Stimulated activated CD8-positive, alpha-beta memory T cell treated with anti-CD3 and anti-CD28 coated beads, Interleukin-7, amount 100 ng/mL, for 1 hour (primary cell): ENCODE measurements at places on chromosomes 6 and 20.

DNA sequence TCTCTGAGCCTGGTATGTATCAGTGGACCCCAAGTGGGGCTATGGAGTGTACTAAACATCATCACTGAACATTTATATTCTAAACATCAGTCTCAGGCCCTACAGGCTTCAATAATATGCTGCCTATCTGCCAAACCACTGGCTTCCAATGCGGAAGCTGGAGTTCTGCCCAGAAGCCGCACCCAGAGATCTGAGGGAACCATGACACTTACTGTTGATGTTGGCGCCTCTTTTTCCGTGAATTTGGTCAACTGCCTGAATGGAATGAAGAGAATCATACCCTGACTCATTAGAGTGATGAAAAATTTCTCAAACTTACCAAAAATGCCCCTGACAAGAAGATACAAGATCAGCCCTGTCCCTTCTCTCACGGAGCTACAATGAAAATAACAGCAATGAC, 66.2 kb downstream of the SLC22A23 start:
- DNase-seq = no peak

- DNase-seq = no peak
Measured at GRCh38 chr6:137210903-137211302, 8.3 kb downstream of the IFNGR1 start.

DNA sequence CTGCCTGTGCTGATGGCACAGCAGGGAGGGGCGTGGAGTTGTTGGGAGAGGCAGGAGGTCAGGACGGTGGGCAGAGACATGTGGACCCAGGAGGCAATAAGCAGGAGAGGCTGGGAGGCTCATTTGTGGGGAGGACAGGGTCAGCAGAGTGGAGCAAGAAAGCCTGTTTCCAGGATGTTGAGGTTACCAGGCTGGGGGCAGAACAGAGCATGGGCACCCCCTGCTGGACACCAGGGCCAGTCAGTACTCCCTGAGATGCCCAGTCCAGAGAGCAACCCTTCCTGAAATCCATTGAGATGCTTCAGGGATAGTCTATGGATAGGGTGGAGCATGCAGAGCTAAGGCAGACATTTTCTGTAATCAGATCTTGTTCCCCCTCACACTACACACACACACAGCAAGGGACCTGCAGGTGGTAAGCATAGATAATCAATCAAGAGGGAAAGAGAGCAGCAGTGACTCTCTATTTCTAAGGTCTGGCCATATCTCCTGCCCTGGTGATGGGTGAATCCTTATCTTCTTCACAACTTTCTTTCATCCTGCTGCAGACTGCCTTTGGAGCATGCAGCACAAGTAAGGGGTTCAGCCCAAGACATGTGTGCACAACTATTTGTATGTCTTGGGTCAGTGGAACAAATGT, 41.7 kb downstream of the MOCS1 start:
- DNase-seq = no peak

GRCh38 chr6:149397384-149397783, 2.7 kb upstream of the SUMO4 start:
- no peak for DNase-seq

- DNase-seq = no peak
Measured at GRCh38 chr6:142322504-142323198, 20.8 kb downstream of the ADGRG6 start.
